ENCODE measurements at places on chromosomes 5 and 9. TPM values are rescaled to one million over a fixed set of nuclear protein-coding genes. Genes with fewer than 3 reads are reported as not detected.
A peak's percentile ranks its signal among the peaks of the same experiment; 100 is the strongest.

- DNase-seq: no peak
Observed at GRCh38 chr5:143445776-143446175, 42.3 kb upstream of the NR3C1 start.

GRCh38 chr5:126355940-126356339 is 67.3 kb upstream of the GRAMD2B start:
- DNase-seq: no peak

- no peak for DNase-seq
Observed at GRCh38 chr9:124218987-124219461, 38.7 kb upstream of the NEK6 start.

DNA sequence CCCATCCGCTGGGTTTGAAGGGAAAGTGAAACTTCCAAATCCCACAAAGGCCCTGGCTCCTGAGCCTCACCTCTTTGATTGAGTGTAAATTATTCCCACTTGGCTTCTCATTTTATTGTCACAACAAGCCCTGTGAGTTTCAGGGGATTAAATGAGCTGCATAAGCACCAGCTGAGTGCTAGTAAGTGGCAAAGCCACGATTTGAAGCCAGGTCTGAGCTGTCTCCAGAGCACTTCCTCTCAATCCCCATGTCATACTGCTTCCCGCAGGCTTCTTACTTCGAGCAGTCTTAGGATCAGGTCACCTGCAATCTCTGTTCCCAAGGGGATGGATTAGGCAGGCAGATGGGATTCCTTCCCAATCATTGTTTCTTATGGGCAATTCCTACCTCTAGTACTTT is 18.0 kb downstream of the RPS14 start:
- DNase-seq: no peak

GRCh38 chr5:105101577-105101976 is 1539.0 kb upstream of the NUDT12 start:
- DNase-seq: peak; percentile 39

DNA sequence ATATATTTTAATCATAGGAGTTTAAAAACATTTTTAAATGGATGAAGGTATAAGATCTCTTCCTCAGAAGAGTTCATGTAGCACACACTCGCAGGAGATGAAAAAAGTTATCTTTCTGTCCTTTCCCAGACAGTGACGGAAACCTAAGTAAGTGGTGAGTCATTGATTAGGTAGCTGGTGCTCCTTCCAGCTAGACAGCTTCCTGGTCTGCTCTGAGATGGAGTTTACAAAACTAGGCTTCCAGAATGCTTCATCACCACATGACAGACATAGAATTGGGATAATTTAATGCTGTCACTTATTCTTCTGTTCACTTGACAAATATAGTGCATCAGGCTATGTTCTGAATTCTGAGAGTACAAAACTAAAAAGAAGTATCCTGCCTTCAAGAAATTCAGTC is 2393.0 kb upstream of the C9orf72 start:
- DNase-seq: no peak

GRCh38 chr5:143041972-143042770 is 272.0 kb downstream of the ARHGAP26 start:
- DNase-seq: no peak

DNA sequence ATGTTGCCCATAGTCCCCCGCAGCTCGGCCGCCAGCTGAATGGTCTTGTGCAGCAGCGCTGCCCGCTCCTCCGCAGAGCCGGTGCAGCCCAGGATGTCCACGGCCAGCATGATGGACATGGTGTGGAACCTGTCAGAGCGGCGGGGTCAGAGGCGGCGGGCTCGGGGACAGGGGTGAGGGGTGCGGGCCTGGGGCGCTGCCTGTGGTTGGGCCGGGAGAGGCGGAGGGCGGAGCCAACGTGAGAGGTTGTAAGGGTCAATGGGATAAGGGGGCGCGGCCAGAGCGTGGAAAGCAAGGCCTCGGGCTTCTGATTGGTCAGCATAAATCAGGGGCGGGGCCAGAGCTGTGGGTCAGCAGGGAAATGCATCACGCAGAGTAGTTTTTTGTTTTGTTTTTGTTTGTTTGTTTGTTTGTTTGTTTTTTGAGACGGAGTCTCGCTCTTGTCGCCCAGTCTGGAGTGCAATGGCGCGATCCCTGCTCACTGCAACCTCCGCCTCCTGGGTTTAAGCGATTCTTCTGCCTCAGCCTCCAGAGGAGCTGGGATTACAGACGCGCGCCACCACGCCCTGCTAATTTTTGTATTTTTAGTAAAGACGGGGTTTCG is 6.8 kb upstream of the TOR2A start:
- DNase-seq: no peak

DNA sequence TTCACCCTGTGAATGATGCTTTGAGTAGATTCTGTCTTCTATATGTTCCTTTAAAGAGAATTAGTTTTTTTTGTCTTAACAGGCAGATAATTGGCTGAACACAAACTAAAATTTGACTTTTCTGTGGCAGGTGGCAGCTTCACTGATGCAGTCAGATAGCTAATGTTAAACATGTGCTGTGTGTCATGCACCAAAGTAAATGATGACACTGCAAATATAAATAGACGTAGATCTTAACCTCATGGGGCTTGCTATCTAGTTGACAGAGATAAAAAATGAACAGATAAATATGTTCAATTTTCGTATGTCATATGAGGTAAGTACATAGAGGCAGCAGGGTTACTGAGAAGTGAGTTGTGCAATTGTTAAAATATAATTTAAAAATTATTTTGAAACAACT is 82.7 kb downstream of the PARP8 start:
- DNase-seq: no peak

DNA sequence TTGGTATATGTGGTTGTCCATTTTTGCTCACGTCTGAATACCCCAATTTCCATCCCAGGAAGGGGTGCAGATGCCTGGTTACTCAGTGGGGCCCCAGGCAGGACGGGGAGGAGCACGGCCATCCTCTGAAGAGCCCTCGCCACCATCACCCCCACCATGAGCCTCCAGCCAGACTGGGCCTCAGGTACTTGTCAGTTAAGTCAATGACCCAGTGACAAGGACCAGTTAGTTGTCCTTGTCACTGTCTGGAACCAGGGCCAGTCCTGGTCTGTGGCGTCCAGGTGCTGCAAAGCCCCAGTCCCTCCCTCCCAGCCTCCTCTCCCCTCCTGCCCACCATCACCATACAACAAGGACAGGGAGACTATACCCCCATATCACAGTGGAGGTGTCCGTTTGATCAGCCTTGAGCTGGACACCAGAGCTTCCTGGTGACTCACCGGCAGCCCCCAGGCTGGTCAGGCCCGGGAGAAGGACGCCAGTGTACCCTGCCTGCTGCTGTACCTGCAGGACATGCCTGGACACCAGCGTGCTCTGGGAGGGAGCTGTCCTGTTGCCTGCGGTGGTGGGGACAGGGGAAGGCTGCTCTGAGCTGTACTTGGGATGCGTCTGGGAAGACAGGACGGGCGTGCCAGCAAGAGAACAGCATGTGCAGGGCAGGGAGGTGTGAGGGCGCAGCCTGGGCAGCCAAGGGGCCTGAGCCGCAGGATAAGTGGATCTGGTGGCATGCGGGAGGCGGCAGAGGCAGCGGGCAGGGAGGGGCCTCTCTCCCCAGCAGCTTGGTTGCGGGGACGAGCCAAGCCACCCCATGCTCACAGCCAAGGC is 32.6 kb upstream of the TTLL11 start:
- no peak for DNase-seq

DNA sequence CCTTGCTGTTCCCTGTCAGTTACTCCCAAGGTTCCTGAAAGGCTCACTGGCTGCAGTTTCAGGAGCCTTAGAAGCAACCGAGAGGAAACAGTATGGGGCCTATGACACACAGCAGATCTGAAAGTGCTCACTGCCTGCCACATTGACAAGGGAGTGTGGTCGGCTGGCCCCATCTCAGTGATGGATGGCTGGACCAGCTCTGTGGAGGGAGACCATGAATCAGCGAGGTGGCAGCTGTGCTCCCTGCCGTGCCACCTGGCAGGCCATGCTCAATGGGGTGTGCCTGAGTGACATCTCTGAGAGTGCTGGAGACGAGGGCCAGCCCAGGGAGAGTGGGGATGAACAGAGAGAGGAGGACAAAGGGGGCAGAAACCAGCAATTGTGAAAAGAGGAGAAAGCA is 49.1 kb downstream of the DOCK2 start:
- DNase-seq: no peak

DNA sequence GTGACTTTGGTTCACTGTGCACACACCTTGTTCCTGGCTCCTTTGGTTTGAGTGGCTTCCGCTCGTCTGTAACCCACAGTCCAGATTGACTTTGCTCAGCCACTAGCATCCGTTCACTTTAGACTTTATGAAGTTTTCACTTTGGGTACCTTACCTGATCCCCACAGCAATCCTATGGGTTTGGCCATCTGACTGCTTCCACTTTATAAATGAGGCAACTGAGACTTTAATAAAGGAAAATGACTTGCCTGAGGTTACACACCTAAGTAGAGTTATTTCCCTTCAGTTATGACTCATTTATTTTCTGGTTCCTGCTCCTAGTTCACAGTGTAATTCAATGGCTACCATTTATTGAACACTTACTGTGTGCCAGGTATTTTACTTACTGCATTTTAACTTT is 94.2 kb upstream of the SAP30L start:
- no peak for DNase-seq

- peak; percentile 76 for DNase-seq
Observed at GRCh38 chr9:128276574-128277270, 646 bp downstream of the SWI5 start.

- no peak for DNase-seq
Observed at GRCh38 chr5:59437176-59437575, 456.4 kb downstream of the PDE4D start.

GRCh38 chr9:20732118-20732517 is 48.1 kb downstream of the FOCAD start:
- no peak for DNase-seq

The IL5 gene
- 0.50 TPM for total RNA-seq

The PCDHGA6 gene
- total RNA-seq: 12.3 TPM

The IGIP gene
- total RNA-seq: 9.6 TPM

The SLC34A1 gene
- total RNA-seq: not detected

The GTF2H2C gene
- 55.3 TPM for total RNA-seq

The SPINK5 gene
- total RNA-seq: 0.10 TPM

The ARSI gene
- total RNA-seq: 5.4 TPM

The FRMPD1 gene
- 8.9 TPM for total RNA-seq

Data from spinal cord (tissue), 10 donors.